ENCODE measurements at places on chromosomes 7 and 10. TPM values are rescaled to one million over a fixed set of nuclear protein-coding genes. Genes with fewer than 3 reads are reported as not detected.

Gene BLOC1S2
- total RNA-seq: 55.5 TPM

Gene GAD2
- not detected for total RNA-seq

DNA sequence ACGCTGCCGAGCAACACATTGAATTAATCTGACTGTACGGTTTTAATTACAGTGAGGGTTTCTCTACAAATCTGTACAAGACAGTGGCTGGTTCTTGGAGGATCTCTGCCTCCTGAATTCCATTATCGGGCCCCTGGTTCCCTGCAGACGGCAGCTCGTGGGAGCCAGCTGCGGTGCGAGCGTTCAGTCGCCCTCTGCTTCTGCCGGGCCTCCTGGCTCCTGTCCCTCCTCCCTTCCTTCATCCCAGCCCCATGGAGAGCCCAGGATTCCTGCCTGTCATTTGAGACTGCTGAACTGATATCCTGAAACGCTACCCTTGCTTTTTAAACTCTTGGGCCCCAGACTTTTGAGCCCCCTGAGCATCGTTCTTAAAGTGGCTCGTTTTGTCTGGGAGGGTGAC is 6.6 kb upstream of the DLX6 start:
- H3K4me1 ChIP-seq: no peaks in the 10 kb centered on the region
- no peaks in the 10 kb centered on the region for H3K36me3 ChIP-seq
- no peak overlapping the region for H3K4me3 ChIP-seq
- no peak overlapping the region for H3K27ac ChIP-seq

DNA sequence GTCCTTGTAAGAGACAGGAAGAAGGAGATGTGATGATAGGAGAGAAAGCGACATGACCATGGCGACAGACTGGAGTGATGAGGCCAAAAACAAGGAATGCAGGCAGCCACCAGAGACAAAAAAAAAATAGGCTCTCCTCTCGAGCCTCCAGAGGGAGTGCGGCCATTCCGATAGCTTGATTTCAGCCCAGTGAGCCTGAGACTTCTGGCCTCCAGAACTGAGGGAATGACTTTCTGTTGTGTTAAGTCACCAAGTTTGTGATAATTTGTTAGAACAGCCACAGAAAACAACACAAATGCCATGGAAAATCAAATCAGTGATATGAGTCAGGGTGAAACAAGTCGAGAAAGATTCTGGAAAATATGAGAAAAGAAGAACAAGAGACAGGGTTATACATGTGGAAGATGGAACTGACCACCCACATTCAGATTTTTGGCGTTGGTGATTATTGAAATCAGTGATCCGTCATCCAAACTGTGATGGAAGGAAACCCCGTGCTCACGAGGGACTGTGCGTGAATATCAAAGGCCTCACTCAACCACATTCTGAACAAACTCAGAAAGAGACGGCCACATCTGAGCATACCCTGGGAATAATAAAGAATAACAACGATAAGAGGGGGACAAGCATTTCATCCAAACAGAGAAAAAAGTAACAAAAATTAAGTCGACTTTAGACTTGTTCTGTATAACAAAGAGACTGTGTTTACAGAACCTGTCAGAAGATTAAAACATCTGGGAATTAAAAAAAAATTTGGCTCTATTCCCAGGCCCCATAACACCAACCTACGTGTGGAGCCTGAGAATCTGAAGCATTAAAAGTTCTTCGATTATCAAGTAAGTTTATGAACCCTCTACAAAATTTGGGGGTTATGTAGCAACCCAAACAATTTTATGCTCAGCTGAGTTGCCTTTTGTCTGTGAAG is 72.1 kb downstream of the EEPD1 start:
- no peaks in the 10 kb centered on the region for H3K4me1 ChIP-seq
- no peaks in the 10 kb centered on the region for H3K36me3 ChIP-seq
- H3K27me3 ChIP-seq: 0 out of 2 replicates have a peak, but pooled peaks cover 3% of the 10 kb centered on the region
- DNase-seq: no peak

Gene NPFFR1
- not detected for total RNA-seq
